ENCODE measurements at places on chromosomes 1 and 21.

DNA sequence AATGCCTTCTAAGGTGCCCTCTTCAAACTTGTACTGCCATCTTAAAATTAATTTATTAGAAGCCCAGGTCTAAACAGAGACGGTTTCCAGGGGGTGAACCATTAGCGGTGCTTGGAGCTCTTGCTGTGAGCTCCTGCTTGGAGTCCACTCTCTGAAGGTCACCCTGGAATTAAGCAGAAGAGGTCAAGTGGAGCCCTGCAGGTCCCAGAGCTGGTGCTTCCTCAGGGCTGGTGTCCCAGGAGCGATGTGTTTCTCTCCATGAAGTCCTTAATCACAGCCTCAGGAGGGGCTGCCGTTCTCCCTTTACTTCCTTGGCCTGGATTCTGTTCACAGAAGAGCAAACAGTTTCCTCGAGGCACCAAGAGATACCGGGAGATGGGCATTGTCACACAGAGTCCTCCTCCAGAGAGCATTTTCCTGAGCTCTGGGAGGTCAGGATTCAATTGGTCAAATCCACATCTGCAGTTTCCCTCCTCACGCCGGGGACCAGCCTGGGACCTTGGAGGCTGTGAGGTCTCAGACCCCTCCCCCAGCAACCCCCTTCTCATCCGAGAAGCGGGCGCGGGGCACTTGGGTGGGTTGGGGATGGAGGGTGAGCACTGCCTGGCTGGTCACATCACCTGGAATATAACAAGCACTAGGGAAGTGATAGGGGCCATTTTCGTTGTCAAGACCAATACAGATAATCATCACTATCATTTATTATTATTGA is 310.4 kb downstream of the AJAP1 start:
- no peaks in the 10 kb centered on the region for H3K36me3 ChIP-seq
- H3K4me3 ChIP-seq, result no peak overlapping the region
- DNase-seq, result no peak
- H3K4me1 ChIP-seq, result no peaks in the 10 kb centered on the region
- peaks cover 30% of the 10 kb centered on the region for H3K27me3 ChIP-seq
- no peak overlapping the region for H3K27ac ChIP-seq

DNA sequence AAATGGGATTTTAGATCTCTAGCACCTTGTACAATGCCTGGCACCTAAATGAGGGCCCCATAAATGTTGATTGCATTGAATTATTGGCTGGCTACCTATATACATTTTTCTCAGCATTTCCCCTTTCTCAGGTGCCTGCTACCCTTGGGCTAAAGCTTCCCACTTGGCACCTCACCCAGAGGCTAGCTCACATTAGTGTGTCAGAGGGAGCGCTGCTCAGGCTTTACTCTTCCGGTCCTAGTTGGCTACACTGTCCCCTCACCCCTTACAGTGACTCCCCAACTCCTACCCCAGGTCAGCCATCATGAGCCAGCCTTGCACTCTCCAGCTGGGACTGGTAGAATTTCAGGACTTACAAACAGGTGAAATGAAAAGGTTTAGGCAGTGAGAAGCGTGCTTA is 9.5 kb downstream of the TRAF5 start:
- H3K27me3 ChIP-seq, result no peaks in the 10 kb centered on the region
- peaks cover 73% of the 10 kb centered on the region for H3K4me1 ChIP-seq
- no peak for DNase-seq
- H3K27ac ChIP-seq, result peak overlapping the region; percentile 76
- H3K36me3 ChIP-seq, result peaks cover 6% of the 10 kb centered on the region

DNA sequence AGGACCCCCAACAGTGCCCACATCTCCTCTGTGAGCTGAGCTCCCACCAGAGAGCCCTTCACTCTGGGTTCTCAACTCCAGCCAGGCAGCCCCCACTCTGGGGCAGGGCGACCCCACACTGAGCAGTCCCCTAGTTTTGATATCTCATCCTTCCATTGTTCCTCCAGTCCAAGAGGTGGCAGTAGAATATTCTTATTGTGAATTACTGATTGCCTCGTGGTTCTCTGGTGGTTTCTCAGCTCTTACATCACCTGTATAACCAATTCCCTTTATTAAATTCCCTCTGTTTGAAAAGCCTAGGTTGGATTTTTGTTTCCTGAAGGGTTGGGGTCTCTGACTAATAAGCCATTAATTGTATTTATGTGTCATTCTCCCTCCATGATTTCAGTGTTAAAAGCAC is 407.5 kb downstream of the SETD4 start:
- no peak for DNase-seq
- H3K27me3 ChIP-seq, result peaks cover 68% of the 10 kb centered on the region
- no peak overlapping the region for H3K27ac ChIP-seq
- no peaks in the 10 kb centered on the region for H3K4me1 ChIP-seq
- H3K36me3 ChIP-seq, result no peaks in the 10 kb centered on the region
- H3K4me3 ChIP-seq, result no peak overlapping the region

DNA sequence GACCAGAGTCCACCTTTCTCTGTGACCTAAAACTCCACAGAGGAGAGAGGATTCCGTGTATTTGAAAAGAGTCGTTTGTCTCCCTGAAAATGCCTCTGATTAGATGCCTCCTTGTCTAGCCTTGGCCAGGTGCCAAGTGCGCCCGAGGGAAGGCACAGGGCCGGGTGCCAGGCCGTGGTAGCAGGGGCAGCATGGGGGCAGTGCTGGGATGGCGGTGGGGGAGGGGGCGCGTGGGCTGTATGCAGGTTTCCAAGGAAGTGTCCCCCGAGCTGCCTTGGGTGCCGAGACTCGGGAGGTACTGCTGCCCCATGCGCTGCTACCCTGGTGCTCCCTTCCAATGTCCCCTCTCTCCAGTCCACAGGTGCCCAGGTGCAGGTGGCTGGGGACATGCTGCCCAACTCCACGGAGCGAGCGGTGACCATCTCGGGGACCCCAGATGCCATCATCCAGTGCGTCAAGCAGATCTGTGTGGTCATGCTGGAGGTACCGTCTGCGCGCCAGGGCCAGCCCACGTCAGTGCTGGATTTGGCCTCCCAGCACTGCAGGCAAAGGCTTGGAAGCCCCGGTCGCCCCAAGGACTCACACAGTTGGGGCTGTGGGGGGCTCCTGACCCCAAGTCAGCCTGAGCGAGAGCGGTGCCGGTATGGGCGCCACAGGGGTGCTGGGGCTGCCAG is 70.9 kb upstream of the COL6A1 start:
- peaks cover 72% of the 10 kb centered on the region for H3K27me3 ChIP-seq
- no peak for DNase-seq
- no peaks in the 10 kb centered on the region for H3K36me3 ChIP-seq
- H3K4me1 ChIP-seq, result peaks cover 3% of the 10 kb centered on the region

DNA sequence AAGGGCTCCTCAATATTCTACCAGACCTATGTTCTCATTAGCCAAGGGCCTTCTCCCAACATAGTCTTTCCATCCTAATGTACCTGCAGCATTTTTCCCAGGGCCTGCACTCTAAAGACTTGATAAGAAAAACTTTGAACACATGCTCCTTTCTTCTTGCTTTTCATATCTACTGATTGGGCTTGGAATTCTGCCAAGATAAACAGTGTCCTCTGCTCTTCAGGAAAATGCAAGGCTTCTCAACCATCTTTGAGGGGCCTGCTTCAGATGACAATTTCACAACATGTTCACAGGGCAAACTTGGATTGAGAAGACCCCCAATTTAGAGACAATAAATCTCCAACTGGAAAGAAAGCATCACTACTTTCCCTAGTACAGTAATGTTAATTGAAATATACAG is 25.8 kb upstream of the PPT1 start:
- DNase-seq, result no peak
- H3K27ac ChIP-seq, result no peak overlapping the region
- no peaks in the 10 kb centered on the region for H3K4me1 ChIP-seq

DNA sequence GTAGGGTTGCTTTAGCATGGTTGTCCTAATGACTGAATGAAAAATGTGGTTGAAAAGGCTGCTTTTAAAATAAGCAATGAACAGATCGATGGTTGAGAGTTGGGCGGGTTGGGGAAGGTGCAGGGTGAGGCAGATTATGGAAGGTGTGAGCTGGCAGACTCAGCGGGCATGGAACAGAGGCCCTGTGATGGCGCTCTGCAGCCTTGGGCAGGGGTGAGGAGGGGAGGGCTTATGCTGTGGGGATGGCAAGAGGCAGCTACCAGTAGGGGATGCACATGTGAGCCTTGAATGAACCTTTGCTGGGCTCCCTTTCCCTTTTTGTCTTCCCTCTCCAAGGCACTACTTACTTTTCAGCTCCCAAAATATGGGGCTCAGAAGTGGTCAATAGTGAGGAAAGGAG is 30.9 kb downstream of the ATP1B1 start:
- no peak overlapping the region for H3K4me3 ChIP-seq
- no peaks in the 10 kb centered on the region for H3K27me3 ChIP-seq
- no peak for DNase-seq
- H3K36me3 ChIP-seq, result no peaks in the 10 kb centered on the region
- H3K27ac ChIP-seq, result no peak overlapping the region
- peaks cover 6% of the 10 kb centered on the region for H3K4me1 ChIP-seq

- H3K27ac ChIP-seq, result no peak overlapping the region
- H3K27me3 ChIP-seq, result peaks cover 48% of the 10 kb centered on the region
- H3K4me3 ChIP-seq, result no peak overlapping the region
These were observed 42.6 kb downstream of the COL6A1 start for GRCh38 chr21:46024141-46024540.

DNA sequence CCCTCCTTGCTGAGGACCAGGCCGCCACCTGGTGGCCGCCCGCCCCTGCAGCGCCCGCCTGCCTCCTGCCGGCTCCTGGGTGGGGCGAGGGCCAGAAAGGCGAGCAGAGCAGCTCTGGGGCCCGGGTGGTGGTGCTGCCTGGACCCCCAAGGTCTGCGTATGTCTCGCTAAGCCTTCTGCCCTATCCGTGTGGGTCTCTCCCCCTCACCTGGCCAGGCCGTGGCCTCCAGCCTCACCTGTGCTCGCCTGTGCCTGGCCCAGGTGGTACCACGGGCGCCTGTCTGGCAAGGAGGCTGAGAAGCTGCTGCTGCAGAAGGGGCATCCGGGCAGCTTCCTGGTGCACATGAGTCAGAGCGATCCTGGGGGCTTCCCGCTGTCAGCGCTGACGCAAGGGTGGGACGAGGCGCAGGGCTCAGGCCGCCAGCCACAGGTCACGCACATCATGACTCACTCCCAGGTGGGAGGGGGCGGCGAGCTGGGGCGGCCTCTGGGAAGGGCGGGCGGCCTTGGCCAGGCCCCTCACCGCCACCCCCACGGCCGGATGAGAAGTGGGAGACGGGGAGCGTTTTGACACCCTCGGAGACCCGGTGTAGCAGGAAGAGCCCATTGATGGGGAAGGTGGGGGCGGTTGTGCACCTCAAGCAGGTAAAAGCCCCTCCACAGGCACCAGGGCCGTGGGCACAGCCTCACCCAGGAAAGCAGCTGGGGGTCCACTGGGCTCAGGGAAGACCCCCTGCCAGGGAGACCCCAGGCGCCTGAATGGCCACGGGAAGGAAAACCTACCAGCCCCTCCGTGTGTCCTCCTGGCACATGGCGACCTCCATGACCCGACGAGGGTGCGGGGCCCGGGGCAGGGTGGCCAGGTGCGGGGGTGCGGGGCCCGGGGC is 9.9 kb downstream of the RNF223 start:
- peak overlapping the region; percentile 48 for H3K4me3 ChIP-seq
- peak overlapping the region; percentile 78 for H3K27ac ChIP-seq
- H3K27me3 ChIP-seq, result no peaks in the 10 kb centered on the region
- H3K36me3 ChIP-seq, result peaks cover 10% of the 10 kb centered on the region
- DNase-seq, result peak; percentile 74
- peaks cover 10% of the 10 kb centered on the region for H3K4me1 ChIP-seq

DNA sequence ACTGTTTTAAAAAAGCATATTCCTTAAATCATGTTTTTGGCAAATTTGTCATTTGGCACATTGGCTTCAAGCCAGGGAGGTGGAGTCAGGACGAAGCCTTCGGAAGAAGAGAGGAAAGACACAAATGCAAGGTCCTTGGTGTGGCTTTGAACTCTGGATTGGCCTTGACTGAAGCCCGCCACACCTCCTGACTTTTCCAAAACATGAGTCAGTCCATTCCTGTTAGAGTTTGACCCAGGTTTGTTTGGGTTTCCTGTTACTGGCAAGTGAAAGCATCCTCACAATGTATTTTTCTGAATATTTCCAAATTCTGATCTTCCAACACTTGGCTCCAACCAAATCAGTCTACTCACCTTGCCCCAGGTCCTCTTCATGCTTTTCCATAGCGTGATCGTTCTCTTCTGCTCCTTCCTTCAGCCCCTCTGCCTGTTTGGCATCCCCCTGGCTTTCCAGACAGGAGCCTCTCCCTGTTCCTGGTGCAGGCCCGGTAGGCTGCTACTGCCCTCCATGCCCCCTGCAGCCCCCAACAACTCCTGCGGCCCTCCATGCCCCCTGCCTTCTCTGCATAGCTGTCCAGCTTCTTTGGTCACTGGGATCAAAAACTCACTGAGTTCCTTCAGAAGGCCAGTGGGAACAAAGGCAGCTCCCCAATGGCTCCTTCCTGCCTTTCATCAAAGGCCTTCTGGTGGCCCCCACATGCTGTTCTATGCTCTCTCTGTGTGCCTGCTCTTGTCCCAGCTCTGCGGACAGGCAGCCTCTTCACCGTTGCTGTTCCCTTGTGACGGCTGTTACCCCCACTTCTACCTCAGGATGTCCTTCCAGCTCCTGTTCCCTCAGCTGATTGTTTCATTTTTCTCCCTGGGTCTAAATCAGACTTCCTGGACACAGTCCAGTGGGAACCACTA is 30.4 kb upstream of the SLC30A1 start:
- H3K4me1 ChIP-seq, result peaks cover 8% of the 10 kb centered on the region
- no peak overlapping the region for H3K4me3 ChIP-seq
- H3K36me3 ChIP-seq, result peaks cover 3% of the 10 kb centered on the region
- H3K27ac ChIP-seq, result peak overlapping the region; percentile 76
- no peak for DNase-seq

GRCh38 chr1:9690440-9691107 is 39.0 kb downstream of the PIK3CD start:
- peaks cover 51% of the 10 kb centered on the region for H3K36me3 ChIP-seq
- DNase-seq, result no peak
- peak overlapping the region; percentile 80 for H3K4me3 ChIP-seq
- H3K27me3 ChIP-seq, result no peaks in the 10 kb centered on the region
- H3K27ac ChIP-seq, result peak overlapping the region; percentile 75

GRCh38 chr1:43363283-43363934 is 4.4 kb downstream of the ELOVL1 start:
- DNase-seq, result no peak
- H3K27ac ChIP-seq, result no peak overlapping the region
- H3K36me3 ChIP-seq, result peaks cover 27% of the 10 kb centered on the region

DNA sequence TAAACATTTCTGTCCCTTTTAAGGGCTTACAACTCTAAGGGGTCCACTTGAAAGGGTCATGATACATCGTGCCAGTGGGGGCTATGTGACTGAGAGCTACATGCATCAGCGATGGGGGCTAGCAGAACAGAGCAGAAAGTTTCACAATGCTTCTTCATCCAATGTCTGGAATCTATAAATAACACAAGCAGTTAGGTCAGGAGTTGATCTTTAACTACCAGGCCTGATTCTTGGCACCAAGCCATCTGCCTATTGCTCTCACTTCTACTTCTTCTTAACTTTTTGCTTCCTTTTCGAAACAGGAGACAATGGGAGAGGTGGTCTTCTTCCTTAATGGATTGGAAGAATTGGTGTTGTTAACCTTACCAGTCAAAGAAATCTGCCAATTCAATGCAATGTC is 410.0 kb downstream of the TGFB2 start:
- H3K36me3 ChIP-seq, result no peaks in the 10 kb centered on the region
- H3K27ac ChIP-seq, result no peak overlapping the region
- H3K27me3 ChIP-seq, result no peaks in the 10 kb centered on the region
- no peak for DNase-seq
- no peak overlapping the region for H3K4me3 ChIP-seq

- H3K4me3 ChIP-seq, result no peak overlapping the region
- H3K4me1 ChIP-seq, result no peaks in the 10 kb centered on the region
- no peaks in the 10 kb centered on the region for H3K27me3 ChIP-seq
- H3K36me3 ChIP-seq, result peaks cover 7% of the 10 kb centered on the region
- DNase-seq, result no peak
These were observed 28.0 kb upstream of the PLEKHG5 start for GRCh38 chr1:6519491-6519934.

Measured in effector memory CD8-positive, alpha-beta T cell (primary cell).